ENCODE measurements at places on chromosomes 4 and X.

DNA sequence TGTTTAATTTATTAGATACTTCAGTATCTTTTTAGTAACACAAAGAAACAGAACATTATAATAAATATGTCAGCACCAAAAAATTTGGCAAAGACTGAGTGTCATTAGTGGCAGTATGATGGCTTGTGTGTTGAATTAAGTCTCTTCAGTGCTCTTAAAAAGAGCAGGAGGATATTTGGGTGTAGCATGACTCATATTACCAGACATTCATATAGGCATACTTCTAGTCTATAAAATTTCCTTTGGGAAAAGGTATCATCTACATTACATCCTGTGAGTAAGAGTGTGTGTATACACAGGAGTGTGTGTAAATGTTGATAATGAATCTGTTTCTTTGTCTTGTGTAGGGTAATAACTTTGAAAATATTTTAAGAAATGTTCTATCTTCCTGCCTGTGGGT, 135.7 kb downstream of the CNKSR2 start:
- H3K36me3 ChIP-seq = no peaks in the 10 kb centered on the region
- no peak for DNase-seq
- no peak overlapping the region for H3K27ac ChIP-seq
- no peak overlapping the region for H3K4me3 ChIP-seq
- H3K27me3 ChIP-seq = no peaks in the 10 kb centered on the region
- H3K4me1 ChIP-seq = no peaks in the 10 kb centered on the region

DNA sequence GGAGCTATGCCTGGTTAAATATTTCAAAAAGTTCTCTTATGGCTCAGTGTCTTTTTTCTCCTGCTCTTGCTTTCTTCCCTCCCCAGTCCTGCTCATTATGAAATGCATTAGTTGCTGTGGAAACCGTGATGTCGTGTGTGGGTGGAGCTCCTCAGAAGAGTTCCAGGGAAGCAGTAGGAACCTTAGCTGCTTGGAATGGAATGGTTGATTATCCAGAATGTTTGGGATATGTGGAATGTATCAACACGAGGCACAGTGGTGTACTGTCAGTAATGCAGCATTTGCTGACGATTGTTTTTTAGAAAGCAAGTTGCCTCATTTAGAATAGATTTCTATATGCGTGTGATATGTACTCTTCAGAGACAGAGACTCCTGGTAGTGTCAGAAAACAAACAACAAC, 333.2 kb downstream of the ARHGAP10 start:
- no peak overlapping the region for H3K4me3 ChIP-seq
- no peak overlapping the region for H3K27ac ChIP-seq

- peaks cover 9% of the 10 kb centered on the region for H3K4me1 ChIP-seq
- H3K36me3 ChIP-seq = peaks cover 7% of the 10 kb centered on the region
- no peak overlapping the region for H3K4me3 ChIP-seq
- no peaks in the 10 kb centered on the region for H3K27me3 ChIP-seq
- H3K27ac ChIP-seq = no peak overlapping the region
- no peak for DNase-seq
Observed at GRCh38 chr4:340011-340410, 2.4 kb downstream of the ZNF141 start.

- no peak overlapping the region for H3K27ac ChIP-seq
- no peaks in the 10 kb centered on the region for H3K36me3 ChIP-seq
- H3K27me3 ChIP-seq = no peaks in the 10 kb centered on the region
- no peak for DNase-seq
- no peak overlapping the region for H3K4me3 ChIP-seq
Observed at GRCh38 chrX:120350450-120351138, 11.3 kb upstream of the ATP1B4 start.

DNA sequence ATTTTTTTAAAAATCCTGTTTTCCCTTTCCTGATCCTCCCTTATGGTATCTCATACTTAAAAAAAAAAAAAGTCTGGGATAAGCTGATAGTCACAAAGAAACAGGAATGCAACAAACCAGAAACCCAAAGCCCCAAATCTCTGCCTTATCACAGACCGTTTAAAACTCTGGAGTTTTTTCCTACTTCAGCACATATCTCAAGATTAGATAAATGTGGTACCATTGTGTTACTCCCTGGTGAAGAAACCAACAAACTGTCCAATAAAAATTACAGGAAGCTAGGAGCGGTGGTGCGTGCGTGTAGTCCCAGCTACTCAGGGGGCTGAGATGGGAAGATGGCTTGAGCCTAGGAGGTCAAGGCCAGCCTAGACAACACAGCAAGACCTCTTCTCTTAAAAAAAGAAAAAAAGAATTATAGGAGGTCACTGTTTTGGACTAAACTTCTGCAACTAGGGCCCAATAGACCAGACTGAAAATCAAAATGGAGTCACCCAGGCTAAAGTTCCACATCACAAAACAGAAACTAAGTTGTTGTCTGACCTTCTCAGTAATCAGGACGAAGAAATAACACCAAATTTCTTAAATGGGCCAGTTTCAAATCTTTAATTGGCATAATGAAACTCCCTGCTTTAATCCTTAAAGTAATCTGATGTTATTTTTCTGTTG, 51.9 kb downstream of the RBM47 start:
- H3K4me1 ChIP-seq = no peaks in the 10 kb centered on the region
- no peak for DNase-seq
- no peaks in the 10 kb centered on the region for H3K36me3 ChIP-seq
- no peak overlapping the region for H3K27ac ChIP-seq
- no peaks in the 10 kb centered on the region for H3K27me3 ChIP-seq
- no peak overlapping the region for H3K4me3 ChIP-seq

- H3K4me3 ChIP-seq = no peak overlapping the region
- no peak overlapping the region for H3K27ac ChIP-seq
- no peaks in the 10 kb centered on the region for H3K4me1 ChIP-seq
Observed at GRCh38 chrX:103066606-103067005, 2.6 kb upstream of the BEX1 start.

DNA sequence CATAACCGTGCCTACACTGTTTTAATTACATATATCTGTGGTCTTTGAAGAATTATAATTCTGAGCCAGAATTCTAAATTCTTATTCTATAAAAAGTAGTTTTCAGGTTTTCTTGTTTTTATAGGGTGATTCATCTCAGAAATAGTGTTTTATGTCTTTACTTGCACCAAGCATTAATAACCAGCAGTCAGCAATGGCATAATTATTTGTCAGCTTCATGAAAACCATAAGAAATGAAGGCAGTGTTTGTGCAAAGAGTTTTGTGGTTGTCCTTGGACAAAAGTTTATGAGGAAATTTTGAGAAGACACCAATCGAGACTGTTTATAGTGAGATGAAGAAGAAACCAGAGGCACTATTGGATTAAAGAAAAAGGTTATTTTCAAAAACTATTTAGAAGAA, 37.2 kb downstream of the EDNRA start:
- H3K27me3 ChIP-seq = no peaks in the 10 kb centered on the region
- DNase-seq = no peak
- H3K36me3 ChIP-seq = no peaks in the 10 kb centered on the region
- H3K4me1 ChIP-seq = no peaks in the 10 kb centered on the region
- H3K4me3 ChIP-seq = no peak overlapping the region
- H3K27ac ChIP-seq = no peak overlapping the region

DNA sequence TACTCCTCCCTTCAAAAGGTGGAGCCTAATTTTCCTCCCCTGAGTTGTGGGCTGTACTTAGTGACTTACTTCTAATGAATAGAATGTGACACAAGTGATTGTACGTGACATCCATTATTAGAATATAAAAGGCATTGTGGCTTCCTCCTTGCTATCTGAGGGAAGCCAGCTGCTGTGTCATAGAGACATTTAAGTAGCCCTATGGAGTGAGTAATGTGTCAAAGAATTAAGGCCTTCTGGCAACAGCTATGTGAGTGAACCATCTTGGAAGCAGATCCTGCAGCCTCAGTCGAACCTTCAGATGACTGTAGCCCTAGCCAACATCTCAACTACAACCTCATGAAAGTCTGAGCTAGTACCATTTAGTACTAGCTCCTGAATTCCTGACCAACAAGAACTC, 76.1 kb downstream of the BCOR start:
- no peaks in the 10 kb centered on the region for H3K27me3 ChIP-seq
- H3K27ac ChIP-seq = no peak overlapping the region
- H3K4me1 ChIP-seq = no peaks in the 10 kb centered on the region

- no peak overlapping the region for H3K27ac ChIP-seq
- H3K27me3 ChIP-seq = no peaks in the 10 kb centered on the region
- no peaks in the 10 kb centered on the region for H3K36me3 ChIP-seq
Observed at GRCh38 chr4:67393699-67394281, 151.5 kb downstream of the CENPC start.

GRCh38 chr4:143225167-143225566, 40.5 kb downstream of the USP38 start:
- H3K27me3 ChIP-seq = no peaks in the 10 kb centered on the region
- DNase-seq = no peak
- no peaks in the 10 kb centered on the region for H3K36me3 ChIP-seq
- no peak overlapping the region for H3K4me3 ChIP-seq
- H3K27ac ChIP-seq = no peak overlapping the region

DNA sequence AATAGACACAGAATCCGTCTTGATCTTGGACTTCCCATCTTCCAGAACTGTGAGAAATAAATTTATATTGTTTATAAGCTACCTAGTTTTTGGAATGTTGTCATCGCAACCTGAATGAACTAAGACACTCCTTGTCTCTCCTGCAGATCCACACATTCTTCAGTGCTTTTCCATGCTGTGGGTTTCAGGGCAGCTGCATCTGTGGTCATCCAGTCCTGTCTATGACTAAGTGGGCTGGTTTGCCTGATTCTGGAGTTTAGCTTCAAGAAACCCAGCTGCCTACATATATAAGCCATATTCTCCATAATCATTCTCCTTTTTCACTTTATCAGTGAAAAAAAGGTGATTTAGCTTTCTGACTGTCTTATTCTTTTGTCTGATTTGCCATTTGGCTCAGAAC, 170.3 kb upstream of the KIT start:
- no peak overlapping the region for H3K4me3 ChIP-seq
- H3K4me1 ChIP-seq = no peaks in the 10 kb centered on the region
- no peak for DNase-seq

- no peaks in the 10 kb centered on the region for H3K27me3 ChIP-seq
- no peak overlapping the region for H3K4me3 ChIP-seq
- H3K27ac ChIP-seq = no peak overlapping the region
- no peaks in the 10 kb centered on the region for H3K4me1 ChIP-seq
- no peaks in the 10 kb centered on the region for H3K36me3 ChIP-seq
Observed at GRCh38 chrX:124573468-124573867, 227.1 kb downstream of the SH2D1A start.

DNA sequence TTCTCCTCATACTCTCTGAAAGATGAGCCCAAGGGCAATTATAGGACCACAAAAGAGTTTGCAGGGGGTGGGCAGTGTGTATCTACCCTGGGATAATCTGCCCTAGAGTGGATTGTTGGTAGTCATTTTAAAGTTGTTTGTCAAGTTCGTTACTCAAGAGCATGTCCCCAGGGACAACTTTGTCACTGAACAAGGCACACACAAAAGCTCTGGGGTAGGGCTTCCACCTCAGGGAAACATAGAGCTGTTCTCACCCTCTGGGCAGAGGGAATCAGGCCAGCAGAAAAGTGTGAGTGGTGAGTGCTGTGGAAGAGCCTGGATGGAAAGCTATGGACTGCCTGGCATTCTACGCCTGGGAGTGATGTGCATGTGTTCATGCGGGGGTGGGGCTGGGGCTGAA, 23.3 kb upstream of the LEF1 start:
- H3K36me3 ChIP-seq = no peaks in the 10 kb centered on the region
- H3K27me3 ChIP-seq = no peaks in the 10 kb centered on the region
- H3K4me1 ChIP-seq = peaks cover 8% of the 10 kb centered on the region
- no peak overlapping the region for H3K4me3 ChIP-seq
- H3K27ac ChIP-seq = no peak overlapping the region

GRCh38 chrX:151516538-151517187, 46.8 kb upstream of the PASD1 start:
- H3K27ac ChIP-seq = no peak overlapping the region
- DNase-seq = no peak
- H3K4me1 ChIP-seq = no peaks in the 10 kb centered on the region
- H3K27me3 ChIP-seq = no peaks in the 10 kb centered on the region
- H3K4me3 ChIP-seq = no peak overlapping the region

GRCh38 chr4:26931451-26931850, 70.8 kb downstream of the STIM2 start:
- H3K4me3 ChIP-seq = no peak overlapping the region
- H3K4me1 ChIP-seq = peaks cover 15% of the 10 kb centered on the region
- no peak for DNase-seq

- DNase-seq = no peak
- H3K27ac ChIP-seq = no peak overlapping the region
- no peaks in the 10 kb centered on the region for H3K4me1 ChIP-seq
Observed at GRCh38 chr4:174434455-174434854, 87.8 kb downstream of the HPGD start.

- no peaks in the 10 kb centered on the region for H3K36me3 ChIP-seq
- H3K27me3 ChIP-seq = no peaks in the 10 kb centered on the region
- DNase-seq = no peak
- no peak overlapping the region for H3K27ac ChIP-seq
- H3K4me1 ChIP-seq = no peaks in the 10 kb centered on the region
- H3K4me3 ChIP-seq = no peak overlapping the region
Observed at GRCh38 chr4:11739992-11740391, 311.3 kb upstream of the HS3ST1 start.

DNA sequence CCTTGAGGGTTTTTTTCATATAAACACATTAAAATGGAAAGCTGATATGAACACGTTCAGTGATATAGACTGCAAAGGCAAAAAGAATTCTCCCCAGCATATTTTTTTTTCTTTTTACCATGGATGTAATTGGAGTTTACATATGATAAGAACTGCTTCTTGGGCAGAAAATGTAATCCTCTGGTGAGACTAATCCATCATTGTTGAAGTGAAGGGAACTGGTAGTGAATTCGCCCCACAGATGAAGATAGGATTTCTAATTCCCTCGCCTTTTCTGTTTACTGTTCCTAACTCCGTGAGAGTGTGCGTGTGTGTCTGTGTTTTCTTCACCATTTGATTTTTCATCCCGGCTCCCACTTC, 88.9 kb downstream of the GPR143 start:
- no peak overlapping the region for H3K27ac ChIP-seq
- H3K27me3 ChIP-seq = no peaks in the 10 kb centered on the region
- H3K36me3 ChIP-seq = no peaks in the 10 kb centered on the region
- no peaks in the 10 kb centered on the region for H3K4me1 ChIP-seq

DNA sequence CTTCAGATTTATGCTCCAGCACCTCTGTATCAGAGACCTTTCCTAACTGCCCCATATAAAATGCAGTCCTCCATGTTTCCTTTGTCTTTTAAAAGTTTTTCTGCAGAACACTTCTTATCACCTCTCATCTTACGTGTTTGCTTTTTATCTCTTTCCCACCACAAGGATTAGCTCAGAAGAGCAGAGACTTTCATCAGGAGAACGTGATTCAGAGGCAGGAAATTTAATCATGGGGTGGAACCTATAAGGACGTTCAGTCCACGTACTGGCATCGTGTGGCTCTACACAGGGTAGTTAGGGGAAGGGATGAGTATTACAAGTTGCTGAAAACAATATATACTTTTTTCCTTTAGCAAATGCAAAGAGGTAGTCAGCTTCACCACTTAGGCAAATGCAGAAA, 98.7 kb downstream of the SORBS2 start:
- no peaks in the 10 kb centered on the region for H3K36me3 ChIP-seq
- no peaks in the 10 kb centered on the region for H3K4me1 ChIP-seq
- H3K4me3 ChIP-seq = no peak overlapping the region
- H3K27me3 ChIP-seq = no peaks in the 10 kb centered on the region
